ENCODE measurements at places on chromosomes 16 and 17. TPM values are rescaled to one million over a fixed set of nuclear protein-coding genes. Genes with fewer than 3 reads are reported as not detected.

GRIN2A gene
- total RNA-seq, result 0.09 TPM

WDR90 gene
- total RNA-seq, result 95.8 TPM

KRT24 gene
- not detected for total RNA-seq

PLA2G10 gene
- total RNA-seq, result not detected

CACNG1 gene
- total RNA-seq, result 0.32 TPM

Measured in neural crest cell (in vitro differentiated cells).